HFFc6 (cell line): ENCODE measurements at places on chromosomes 6 and 20. TPM values are rescaled to one million over a fixed set of nuclear protein-coding genes. Genes with fewer than 3 reads are reported as not detected.

GRCh38 chr6:19415605-19416326 is 421.4 kb upstream of the ID4 start:
- H3K27ac ChIP-seq: peak overlapping the region; percentile 70
- H3K27me3 ChIP-seq: no peaks in the 10 kb centered on the region; the same call in 1 of the 2 replicates
- H3K36me3 ChIP-seq: no peaks in the 10 kb centered on the region
- peak overlapping the region; percentile 74 for H3K4me3 ChIP-seq
- DNase-seq: peak; percentile 69
- H3K4me1 ChIP-seq: peaks cover 69% of the 10 kb centered on the region

- H3K4me3 ChIP-seq: peak overlapping the region; percentile 81
- no peaks in the 10 kb centered on the region for H3K36me3 ChIP-seq
- DNase-seq: no peak
- H3K27ac ChIP-seq: peak overlapping the region; percentile 96
- peaks cover 4% of the 10 kb centered on the region; the same call in 1 of the 2 replicates for H3K27me3 ChIP-seq
- H3K4me1 ChIP-seq: peaks cover 42% of the 10 kb centered on the region
These were observed 28.9 kb upstream of the ZNF217 start for GRCh38 chr20:53622247-53623133.

- H3K4me3 ChIP-seq: no peak overlapping the region
- H3K36me3 ChIP-seq: no peaks in the 10 kb centered on the region
- no peak for DNase-seq
- no peaks in the 10 kb centered on the region for H3K4me1 ChIP-seq
These were observed 10.7 kb upstream of the RFX6 start for GRCh38 chr6:116866281-116866871.

DNA sequence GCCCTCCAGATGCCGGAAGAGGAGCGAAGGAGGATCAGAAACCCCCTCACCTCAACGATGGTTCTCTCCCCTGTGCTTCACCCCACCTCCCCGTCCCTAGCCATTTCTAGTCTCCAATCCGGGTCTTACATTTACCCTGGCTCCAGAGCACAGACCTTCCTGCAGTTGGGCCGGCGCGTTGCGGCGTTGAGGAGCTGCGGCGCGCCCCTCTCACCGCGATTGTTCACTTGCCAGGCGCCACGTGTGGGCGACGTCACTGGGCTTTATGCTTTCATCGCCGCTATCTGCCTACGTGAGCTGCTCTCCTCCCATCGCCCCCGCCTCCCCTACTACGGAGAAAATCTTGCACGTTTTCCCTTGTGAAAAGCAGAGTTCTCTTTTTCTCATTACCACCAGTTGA is at the start of gene CRISP2:
Gene CRISP2 (minus strand): TSS at position 198 of the 400 bp plus-strand sequence. CDS start 4,347 bp downstream, outside the sequence.
- H3K4me1 ChIP-seq: no peaks in the 10 kb centered on the region
- H3K4me3 ChIP-seq: no peak within 1 kb of the TSS
- DNase-seq: no peak
- H3K27me3 ChIP-seq: no peaks in the 10 kb centered on the region
- H3K27ac ChIP-seq: no peak within 1 kb of the TSS

GRCh38 chr20:63441136-63442099 is 31.0 kb downstream of the KCNQ2 start:
- no peak overlapping the region for H3K27ac ChIP-seq
- no peak for DNase-seq
- no peaks in the 10 kb centered on the region; the same call in 1 of the 2 replicates for H3K27me3 ChIP-seq
- peaks cover 6% of the 10 kb centered on the region for H3K36me3 ChIP-seq
- no peaks in the 10 kb centered on the region for H3K4me1 ChIP-seq

GRCh38 chr6:89610149-89610642 is 28.4 kb downstream of the LYRM2 start:
- H3K27ac ChIP-seq: no peak overlapping the region
- peaks cover 5% of the 10 kb centered on the region for H3K27me3 ChIP-seq
- no peaks in the 10 kb centered on the region for H3K4me1 ChIP-seq
- no peak overlapping the region for H3K4me3 ChIP-seq
- DNase-seq: peak; percentile 17

DNA sequence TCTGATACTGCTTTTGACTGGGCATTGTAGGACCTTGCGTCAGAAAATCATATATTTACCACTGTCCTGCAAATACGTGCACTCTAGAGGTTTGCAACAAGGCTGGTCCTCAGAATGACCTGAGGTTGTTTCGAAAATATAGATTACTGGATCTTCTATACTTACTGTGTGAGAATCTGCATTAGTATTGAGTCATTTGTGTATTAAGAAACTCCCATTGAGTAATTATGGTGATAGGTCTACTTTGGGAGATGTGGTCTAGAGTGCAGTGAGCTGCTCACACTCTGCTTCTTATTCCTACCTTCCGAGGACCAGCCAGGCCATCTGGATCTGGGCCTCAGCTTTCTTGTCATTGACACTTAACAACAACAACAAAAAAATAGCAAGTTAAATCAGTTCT is 9.6 kb downstream of the KLHL32 start:
- H3K4me1 ChIP-seq: peaks cover 8% of the 10 kb centered on the region
- H3K27me3 ChIP-seq: peaks cover 27% of the 10 kb centered on the region
- no peak for DNase-seq
- H3K36me3 ChIP-seq: no peaks in the 10 kb centered on the region
- H3K27ac ChIP-seq: no peak overlapping the region

Gene PET117
- 8.1 to 12.8 TPM (median 12.8 TPM) in 3 replicates for total RNA-seq
